HCT116 (cell line): ENCODE measurements at places on chromosomes 12 and 14.

DNA sequence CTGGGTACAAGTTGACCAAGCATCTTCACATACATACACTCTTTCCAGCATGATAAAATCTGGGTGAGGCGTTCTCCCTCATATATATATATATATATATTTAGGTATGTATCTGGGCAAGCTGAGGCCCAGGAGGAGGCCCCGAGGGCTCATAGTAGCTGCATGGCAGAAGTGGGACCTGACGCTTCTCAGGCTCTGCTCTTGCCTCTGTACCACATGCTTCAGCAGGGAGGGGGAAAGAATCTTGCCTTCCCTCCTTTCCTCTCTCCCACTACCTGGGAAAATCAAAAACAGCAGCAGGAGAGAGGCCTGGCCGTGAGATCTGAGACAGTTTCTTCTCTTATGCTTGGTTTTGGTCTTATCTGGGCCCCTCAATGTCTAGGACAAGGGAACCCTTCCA is 9.2 kb downstream of the PPP1R1A start:
- no peaks in the 10 kb centered on the region for H3K36me3 ChIP-seq
- no peak overlapping the region for H3K4me3 ChIP-seq
- H3K27me3 ChIP-seq, result peaks cover 14% of the 10 kb centered on the region; the same call in 1 of the 2 replicates
- no peak overlapping the region for H3K27ac ChIP-seq
- no peaks in the 10 kb centered on the region for H3K4me1 ChIP-seq

DNA sequence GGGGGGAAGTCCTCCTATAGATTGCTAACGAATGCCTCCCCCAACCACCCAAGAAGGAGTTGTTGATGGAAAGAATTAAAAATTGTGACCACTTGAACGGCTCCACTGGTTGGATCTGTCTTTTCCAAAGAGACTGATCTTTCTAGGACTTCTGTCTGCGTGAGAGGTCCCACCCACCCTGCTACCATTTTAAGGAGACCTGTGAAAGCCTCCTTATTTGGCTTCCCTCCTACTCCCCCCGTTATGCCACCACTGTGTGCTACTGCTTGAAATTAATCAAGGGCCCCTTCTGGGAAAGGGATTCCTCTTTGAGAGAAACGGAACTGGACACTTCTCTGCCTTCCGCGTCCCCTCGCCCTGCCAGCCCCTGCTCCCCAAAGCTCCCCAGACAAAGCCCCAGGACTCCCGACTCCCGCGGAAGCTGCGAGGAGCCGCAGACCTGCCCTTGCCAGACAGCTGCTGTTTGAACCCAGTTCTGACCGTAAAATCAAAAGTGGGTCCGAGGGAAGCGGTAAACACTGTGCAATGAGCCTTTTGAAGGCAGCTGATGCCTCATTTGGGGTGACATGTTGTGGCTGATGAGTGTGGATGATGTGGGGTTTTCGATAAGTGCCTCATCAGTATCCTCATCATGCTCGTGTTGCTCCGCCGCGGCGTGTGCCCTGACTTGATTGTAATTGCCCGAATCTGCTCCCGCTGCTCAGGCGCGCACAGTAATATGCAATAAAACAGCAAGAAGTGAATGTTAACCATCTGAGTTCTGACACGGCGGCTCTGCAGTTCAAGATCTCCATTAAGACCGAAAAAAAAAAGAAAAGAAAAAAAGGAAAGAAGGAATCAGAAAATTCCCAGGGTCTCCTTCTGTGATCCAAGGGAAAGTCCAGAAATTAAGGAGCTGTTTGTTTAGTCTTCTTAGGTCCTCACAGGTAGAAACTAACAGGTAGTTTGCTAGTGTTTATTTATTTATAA is 48.2 kb downstream of the MBIP start:
- no peak overlapping the region for H3K27ac ChIP-seq
- no peaks in the 10 kb centered on the region for H3K27me3 ChIP-seq
- DNase-seq, result no peak
- no peaks in the 10 kb centered on the region for H3K4me1 ChIP-seq

GRCh38 chr12:108399514-108399913 is 60.4 kb upstream of the CMKLR1 start:
- no peak for DNase-seq
- H3K36me3 ChIP-seq, result no peaks in the 10 kb centered on the region
- peaks cover 58% of the 10 kb centered on the region for H3K27me3 ChIP-seq
- H3K4me3 ChIP-seq, result no peak overlapping the region

DNA sequence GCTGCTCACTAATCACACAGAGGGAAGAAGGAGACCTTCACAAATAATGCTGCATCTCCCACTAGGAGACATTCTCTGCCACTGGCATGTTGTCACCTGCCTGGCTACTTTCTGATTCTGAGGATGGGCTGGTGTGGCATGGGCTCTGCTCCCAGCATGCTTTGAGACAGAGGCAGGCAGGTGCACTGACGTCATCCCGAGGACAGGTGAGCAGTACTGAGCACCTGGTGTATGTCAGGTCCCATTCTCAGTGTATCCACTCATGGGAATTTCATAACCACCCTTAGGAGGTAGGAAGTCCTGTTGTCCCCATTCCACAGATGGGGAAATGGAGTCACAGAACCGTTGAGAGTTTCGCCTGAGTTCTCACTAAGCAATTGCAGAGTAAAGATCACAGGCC is 597.9 kb downstream of the VRK1 start:
- DNase-seq, result no peak
- no peaks in the 10 kb centered on the region for H3K36me3 ChIP-seq
- no peak overlapping the region for H3K27ac ChIP-seq
- no peaks in the 10 kb centered on the region for H3K4me1 ChIP-seq
- H3K4me3 ChIP-seq, result no peak overlapping the region
- H3K27me3 ChIP-seq, result no peaks in the 10 kb centered on the region

GRCh38 chr14:101473045-101473729 is 88.1 kb upstream of the DIO3 start:
- H3K4me1 ChIP-seq, result peaks cover 29% of the 10 kb centered on the region
- H3K4me3 ChIP-seq, result no peak overlapping the region
- no peak overlapping the region for H3K27ac ChIP-seq
- DNase-seq, result no peak
- no peaks in the 10 kb centered on the region for H3K36me3 ChIP-seq
- H3K27me3 ChIP-seq, result no peaks in the 10 kb centered on the region

DNA sequence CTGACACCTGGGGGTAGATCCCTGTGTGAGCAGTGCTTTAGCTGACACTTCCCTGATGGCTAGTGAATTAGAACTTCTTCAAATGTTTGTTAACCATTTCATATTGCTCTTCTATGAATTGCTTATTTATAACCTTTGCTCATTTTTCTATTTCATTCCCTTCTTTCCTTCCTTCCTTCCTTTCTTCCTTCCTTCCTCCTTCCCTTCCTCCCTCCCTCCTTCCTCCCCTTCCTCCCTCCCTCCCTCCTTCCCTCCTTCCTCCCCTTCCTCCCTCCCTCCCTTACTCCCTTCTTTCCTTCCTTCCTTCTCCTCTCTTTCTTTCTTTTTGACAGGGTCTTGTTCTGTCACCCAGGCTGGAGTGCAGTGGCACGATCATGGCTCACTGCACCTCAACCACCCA is 23.3 kb upstream of the CEP170B start:
- H3K4me3 ChIP-seq, result no peak overlapping the region
- no peaks in the 10 kb centered on the region; the same call in 1 of the 2 replicates for H3K27me3 ChIP-seq
- DNase-seq, result no peak
- H3K36me3 ChIP-seq, result no peaks in the 10 kb centered on the region
- no peaks in the 10 kb centered on the region for H3K4me1 ChIP-seq
- no peak overlapping the region for H3K27ac ChIP-seq
